ENCODE measurements at places on chromosomes 7 and 10.

- no peak for DNase-seq
Observed at GRCh38 chr10:119537953-119538630, 4.4 kb downstream of the RGS10 start.

- DNase-seq, result no peak
Observed at GRCh38 chr7:20030915-20031362, 186.2 kb downstream of the MACC1 start.

GRCh38 chr7:77337456-77337990, 78.6 kb downstream of the GSAP start:
- DNase-seq, result no peak

- no peak for DNase-seq
Observed at GRCh38 chr10:2786251-2786650, 281.1 kb upstream of the PFKP start.

- no peak for DNase-seq
Observed at GRCh38 chr10:110664483-110665420, 20.6 kb downstream of the RBM20 start.

DNA sequence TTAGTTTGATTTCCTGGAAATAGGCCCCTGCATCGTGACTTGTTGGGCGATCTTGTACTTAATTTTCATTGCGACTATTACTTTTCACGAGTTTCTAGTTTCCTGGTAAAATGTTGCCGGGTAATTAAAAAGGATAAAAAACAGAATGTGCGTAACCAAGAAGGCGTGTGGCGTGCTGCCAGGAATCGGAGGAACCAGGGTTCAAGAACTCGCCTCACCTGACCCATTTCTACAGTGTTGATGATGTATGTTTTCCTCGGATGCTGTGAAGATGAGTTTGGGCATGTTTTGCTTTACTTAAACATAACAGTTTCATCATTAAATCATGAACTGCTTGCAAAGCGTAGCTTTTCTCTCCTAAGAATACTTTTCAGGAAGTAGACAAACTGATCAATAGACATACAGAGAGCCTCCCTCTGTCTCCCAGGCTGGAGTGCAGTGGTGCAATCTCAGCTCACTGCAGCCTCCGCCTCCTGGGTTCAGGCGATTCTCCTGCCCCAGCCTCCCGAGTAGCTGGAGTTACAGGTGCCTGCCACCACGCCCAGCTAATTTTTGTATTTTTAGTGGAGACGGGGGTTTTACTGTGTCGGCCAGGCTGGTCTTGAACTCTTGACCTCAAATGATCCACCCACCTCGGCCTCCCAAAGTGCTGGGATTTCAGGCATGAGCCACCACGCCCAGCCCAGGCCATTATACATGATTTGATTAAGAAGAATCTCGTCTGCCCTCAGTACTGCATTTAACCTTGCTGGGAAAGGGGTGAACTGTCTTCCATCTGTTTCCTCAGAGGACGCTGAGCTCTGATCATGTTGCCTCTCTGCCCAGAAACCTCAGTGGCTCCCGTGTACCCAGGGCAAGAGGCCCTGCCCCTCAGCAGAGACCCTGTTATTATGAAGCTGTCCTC, 9.1 kb downstream of the FOXK1 start:
- no peak for DNase-seq

DNA sequence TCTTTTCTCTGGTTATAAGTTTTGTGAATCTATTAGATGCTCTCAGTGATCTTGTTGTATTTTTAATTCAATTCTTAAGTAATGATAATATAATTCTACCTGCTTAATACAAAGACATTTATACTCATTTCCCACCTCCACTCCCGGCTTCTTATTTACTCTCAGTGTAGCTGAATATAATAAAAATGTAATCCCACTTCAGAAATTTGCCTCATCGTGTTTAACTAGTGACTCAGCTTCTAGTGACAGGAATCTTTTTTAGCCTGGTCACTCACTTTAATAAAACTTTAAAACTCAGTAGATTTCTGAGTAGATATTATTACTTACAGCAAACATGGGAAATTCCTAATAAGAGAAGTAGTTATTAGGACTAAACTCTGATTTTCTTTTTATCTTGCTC, 1506.2 kb upstream of the LRRTM3 start:
- DNase-seq, result no peak

DNA sequence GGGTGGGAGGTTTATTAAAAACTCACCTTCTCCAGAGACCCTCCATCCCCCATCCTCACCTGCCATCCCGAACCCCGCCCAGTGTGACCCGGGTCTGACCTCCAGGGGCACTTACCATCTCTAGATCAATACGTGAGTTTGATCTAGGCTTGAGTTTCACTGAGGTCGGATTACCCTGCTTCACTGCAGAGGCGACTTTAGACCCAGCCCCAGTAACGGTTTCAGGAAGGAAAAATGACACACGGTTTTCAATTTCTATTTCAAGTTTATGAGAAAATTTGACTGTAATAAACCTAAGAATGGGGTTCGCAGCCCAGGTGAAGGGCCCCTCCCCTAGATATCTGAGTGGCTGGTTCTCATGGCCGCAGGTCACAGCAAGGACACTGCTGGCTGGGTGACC, 33.1 kb downstream of the RCC1L start:
- no peak for DNase-seq

DNA sequence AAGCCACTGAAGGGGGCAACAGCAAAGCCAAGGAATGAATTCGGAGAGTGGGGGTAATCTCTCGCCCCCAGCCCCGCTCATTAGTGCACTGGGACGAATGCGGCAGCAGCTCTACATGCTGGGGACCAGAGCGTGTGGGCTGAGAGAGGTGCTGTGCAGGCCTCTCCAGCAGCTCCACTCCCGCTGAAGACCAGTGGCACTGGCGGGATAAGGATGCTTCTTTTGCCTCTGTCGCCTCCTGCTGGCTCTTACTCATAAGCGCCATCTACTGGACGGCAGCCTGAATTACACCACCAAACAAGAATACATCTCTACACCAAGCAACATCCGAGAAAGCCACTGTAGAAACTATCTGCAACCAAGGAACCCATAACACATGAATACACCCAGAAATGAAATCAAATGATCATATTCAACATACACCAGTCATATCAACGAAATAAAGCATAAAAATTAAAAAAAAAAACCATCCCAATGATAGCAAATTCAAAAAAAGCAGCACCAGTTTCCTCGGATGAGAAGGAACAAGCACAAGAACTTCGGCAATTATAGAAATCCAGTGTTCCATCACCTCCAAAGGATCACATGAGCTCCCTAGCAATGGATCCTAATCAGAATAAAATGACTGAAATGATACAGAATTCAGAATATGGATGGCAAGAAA, 79.0 kb upstream of the TMEM168 start:
- peak; percentile 72 for DNase-seq

DNA sequence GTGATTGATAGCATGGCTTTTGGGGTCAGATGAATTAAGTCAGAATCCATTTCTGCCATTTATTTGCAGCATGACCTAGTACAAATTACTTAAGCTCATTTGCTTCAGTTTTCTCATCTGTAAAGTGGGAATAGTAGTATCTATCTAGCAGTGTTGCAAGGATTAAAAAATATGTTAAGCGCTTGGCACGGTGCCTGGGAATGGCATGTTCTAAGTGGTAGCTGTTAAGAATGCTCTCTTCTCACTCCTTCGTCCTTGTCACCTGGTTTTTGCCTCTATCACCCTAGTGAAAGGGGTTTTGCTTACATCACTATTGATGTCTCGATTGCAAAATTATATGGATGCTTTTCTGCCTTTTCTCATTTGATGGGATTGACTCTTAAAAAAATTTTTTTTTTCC, 7.4 kb downstream of the TMEM248 start:
- DNase-seq, result no peak

DNA sequence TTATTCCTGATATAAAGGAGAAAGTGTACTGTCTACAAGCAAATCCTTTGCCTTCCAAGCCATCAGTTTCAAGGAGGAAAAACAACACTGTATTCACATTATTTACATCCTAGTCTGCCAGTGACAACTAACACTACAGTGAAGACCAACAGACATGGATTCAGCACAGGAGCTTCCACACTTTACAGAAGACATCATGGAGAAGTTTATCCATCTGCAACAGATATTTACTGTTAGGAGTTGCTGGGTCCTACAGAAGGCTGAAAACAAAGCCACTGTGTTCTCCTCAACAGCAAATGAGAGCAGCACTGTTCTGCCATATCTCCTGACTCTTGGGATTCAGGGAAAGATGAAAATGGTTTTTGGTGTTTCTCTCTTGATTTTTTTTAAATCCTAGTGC, 31.9 kb downstream of the NAPEPLD start:
- no peak for DNase-seq

DNA sequence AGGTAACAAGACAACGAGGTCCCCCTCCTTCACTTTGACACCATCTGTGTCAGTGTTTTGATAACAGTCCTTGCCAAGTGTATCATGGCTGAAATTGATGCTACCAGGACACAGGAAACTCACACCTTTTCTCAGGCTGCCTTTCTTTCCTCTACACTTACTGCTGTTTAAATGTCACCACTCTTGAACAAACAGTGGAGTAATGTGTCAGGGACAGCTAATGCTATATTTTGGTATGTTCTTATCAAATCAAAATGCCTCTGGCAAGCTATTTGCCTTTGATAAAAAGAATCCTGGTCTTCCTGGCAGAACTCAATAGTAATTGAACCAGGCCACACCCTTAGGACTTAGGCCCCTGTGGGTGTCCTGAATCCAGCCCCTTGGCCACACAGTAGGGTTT, 692.9 kb downstream of the LRMDA start:
- no peak for DNase-seq

GRCh38 chr10:69491611-69492010, 40.3 kb downstream of the TSPAN15 start:
- DNase-seq, result no peak

- peak; percentile 54 for DNase-seq
Observed at GRCh38 chr7:149719050-149719899, 54.1 kb downstream of the ZNF467 start.

DNA sequence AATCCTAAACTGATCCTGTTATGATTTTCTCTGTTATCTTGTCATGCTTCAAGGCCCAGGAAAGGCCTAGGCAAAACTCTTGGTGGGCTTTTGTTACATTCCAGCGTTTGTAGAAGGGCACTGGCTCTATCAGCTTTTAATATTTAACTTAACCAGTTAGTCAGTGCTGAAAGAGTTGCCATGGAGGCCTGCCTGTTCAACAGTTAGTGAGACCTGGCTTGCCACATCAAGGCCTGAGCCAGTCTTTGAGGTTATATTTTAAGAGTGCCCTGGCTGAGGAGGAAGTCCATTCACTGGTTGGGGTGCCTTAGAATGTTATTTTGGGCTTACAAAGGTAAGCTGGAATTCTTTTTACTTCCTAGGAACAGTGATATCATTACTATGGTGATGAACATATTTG, 144.1 kb upstream of the NRG3 start:
- DNase-seq, result no peak

DNA sequence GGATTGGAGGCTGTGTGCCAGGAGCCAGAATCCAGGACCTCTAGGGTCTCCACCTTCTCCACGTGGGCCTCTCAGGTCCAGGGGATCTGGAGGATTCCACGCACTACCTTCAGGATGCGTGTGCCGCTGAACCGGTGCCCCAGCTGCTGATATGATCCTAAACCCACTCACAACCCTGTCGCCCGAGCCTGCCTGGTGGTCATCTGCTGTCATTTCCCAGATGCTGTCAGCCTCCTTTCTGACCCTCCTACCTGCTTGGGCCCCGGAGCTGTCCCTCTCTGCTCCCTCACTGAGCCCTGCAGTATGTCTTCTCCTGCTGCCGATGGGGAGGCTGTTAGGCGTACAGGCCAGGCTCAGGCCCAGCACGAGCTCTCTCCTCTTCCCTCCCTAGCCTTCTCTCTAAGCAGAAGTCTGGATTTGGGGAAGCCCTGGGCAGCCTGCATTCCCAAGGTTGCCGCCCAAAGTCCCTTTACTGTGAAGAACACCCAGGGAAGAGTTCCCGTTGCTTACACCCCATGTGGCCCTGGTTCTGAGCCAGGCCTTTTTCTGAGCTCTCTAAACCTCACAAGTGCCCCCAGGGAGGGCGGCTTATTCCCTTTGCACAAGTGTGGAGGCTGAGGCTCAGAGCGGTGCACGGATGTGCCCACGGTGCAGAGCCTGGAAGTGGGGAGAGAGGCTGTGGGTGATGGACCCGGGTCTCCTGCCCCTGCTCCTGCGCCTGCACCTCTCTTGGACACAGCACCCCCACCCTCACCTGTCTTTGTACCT, 30.8 kb upstream of the ZNF488 start:
- DNase-seq, result no peak

GRCh38 chr10:13231808-13232207, 2.4 kb downstream of the UCMA start:
- no peak for DNase-seq

GRCh38 chr7:43906331-43907010, at the start of gene URGCP:
URGCP (minus strand) TSS chr7:43906596; CDS start chr7:43906575, 21 bp downstream.
- peak; percentile 83 for DNase-seq

DNA sequence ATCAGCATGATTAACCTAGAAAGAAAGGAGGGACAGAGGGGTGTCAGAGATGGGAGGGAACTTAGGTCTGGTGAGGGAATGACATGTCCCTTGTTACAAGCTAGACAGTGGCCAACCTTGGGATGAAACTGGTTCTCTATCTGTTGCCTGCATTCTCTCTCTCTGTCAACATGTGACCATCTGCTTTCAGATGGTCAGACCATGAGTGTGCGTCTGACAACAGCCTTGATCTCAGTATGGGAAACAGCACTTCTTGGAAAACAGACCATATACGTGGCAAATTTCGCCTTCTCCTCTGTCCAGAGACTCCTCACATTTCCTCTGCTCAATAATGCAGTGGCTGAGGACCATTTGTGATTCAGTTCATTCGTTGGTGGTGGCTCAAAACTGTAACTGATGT, 845.9 kb downstream of the TYW1 start:
- no peak for DNase-seq

- no peak for DNase-seq
Observed at GRCh38 chr7:103640031-103640779, 194.2 kb upstream of the SLC26A5 start.

DNA sequence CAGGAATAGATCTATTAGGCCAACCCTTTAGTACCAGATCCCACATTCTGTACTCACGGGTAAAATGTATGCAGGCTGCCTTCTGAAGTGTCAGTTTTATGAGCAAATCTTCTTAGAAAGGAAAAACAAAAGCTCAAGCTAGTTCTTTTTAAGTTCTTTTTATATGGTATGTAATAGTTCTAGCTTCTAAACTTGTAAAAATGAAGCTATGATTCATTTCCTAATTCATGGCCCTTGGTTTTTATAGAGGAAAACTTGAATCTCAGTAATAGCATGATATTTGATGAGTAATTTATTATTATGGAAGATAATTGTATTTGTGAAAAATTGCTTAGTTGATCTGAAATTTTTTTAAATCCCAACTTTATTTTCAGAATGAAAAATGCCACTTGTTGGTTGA, 54.3 kb downstream of the SLK start:
- DNase-seq, result no peak

GRCh38 chr10:28111712-28112111, 112.8 kb upstream of the ODAD2 start:
- no peak for DNase-seq
